Stimulated activated CD8-positive, alpha-beta memory T cell treated with anti-CD3 and anti-CD28 coated beads, Interleukin-2, amount 100 ng/mL, for 1 hour (primary cell): ENCODE measurements at places on chromosomes 16 and 17.

- DNase-seq = no peak
Measured at GRCh38 chr16:67249178-67250044, 632 bp downstream of the SLC9A5 start.

DNA sequence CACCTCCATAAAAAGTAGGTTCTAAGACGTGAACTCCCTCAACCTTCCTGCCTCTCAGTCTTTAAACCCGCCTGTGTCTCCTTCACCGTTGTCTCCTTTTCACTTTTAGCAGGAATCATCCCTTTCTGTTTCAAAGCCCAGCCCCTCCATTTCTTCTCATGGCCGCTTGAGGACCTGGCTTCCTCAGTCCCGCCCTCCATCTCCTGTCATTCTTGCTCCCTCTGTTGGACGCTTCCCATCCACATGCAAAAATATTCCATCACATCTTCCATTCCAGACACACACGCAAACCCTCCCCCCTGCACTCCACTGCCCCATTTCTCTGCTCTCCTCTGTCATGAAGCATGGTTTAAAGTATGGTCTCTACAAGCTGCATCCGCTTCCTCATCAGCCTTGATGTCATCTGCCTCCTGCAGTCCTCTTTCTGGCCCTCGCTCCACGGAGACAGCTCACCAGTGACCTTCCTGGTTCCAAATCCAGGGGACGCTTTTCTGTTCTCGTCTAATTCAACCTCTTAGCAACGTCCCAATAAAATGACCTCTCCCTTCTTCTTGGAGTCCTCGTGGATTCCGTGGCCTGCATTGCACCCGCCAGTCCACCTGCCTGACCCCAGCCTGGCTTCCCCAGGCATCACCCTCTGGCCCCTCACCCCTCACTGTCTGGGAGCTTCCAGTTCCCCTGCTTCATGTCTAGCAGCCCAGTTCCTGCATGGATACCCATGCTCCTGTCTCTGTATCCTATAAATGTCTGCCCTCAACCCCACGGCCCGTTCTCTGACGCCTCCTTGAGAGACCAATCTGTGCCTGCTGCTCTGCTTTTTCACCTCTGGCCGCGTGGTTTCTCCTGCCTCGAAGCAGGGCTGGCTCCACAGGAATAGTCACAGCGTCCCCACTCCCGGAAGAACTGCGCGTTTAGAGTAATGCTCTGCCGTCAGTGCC is 26.2 kb downstream of the ANKRD40 start:
- no peak for DNase-seq

- DNase-seq = no peak
Measured at GRCh38 chr16:593406-593805, 3.5 kb downstream of the RAB40C start.

DNA sequence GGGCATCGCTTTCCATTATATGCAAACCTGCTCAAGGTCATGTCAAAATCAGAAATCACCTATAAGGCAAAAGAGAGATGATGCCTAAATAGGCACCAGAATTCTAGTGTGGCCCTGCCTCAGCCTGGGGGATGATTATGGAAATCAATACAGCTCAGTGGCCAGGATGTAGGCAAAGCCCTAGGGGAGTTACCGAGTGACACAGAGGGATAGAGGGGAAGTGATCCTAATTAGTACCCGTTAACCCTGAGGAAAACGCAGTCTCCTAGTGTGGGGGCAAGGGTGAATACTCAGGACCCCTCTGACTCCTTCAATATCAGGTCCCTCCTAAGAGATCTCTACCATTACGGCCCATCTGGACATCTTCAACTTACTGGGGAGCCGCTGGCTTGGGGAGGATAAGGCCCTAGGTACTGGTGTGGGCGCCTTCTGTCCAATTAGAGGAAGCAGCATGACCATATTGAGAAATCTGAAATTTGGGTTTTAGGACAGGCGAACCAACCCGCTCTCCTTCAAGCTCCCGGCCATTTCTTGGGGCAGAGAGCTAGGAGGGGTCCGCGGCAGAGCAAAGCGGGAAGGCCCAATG is 725 bp downstream of the NT5C3B start:
- no peak for DNase-seq

DNA sequence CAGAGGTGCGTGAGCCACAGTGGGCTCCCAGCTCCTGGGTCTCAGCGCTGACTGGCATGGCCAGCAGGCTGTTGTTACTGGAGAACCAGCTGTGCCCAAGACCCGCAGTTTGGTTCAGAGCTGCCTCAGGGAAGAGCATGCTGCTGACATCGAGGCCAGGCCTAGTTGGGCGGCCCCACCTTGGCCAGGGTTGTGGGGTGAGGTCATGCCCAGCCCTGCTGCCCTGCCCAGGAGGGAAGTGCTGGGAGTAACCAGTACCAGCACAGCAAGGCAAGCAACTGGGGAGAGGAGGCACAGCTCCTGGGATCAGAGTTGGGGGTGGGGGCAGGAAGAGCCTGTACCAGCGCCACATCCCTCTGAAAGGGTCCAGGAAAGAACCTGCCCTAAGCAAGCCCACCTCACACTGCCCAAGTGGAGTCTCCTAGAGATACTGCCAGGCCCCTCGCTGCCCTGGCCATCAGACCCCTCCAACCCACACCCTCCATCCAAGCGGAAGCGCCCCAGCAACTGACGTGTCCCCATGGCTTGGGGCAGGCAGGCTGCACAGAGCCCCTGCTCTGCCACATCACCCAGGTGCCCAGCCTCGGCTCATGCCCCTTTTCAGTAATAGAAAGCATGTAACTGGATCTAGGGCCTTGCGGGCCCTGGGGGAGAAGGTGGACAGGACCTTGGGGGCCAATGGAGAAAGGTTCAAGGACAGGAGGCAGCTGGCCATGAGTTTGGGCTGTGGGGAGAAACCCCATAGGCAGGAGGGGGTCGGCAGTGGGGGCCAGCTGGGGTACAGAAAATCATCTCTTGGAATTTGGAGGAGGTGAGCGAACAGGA is 990 bp downstream of the DOK4 start:
- DNase-seq = no peak

- no peak for DNase-seq
Measured at GRCh38 chr17:81342269-81343070, 47.4 kb upstream of the SLC38A10 start.

DNA sequence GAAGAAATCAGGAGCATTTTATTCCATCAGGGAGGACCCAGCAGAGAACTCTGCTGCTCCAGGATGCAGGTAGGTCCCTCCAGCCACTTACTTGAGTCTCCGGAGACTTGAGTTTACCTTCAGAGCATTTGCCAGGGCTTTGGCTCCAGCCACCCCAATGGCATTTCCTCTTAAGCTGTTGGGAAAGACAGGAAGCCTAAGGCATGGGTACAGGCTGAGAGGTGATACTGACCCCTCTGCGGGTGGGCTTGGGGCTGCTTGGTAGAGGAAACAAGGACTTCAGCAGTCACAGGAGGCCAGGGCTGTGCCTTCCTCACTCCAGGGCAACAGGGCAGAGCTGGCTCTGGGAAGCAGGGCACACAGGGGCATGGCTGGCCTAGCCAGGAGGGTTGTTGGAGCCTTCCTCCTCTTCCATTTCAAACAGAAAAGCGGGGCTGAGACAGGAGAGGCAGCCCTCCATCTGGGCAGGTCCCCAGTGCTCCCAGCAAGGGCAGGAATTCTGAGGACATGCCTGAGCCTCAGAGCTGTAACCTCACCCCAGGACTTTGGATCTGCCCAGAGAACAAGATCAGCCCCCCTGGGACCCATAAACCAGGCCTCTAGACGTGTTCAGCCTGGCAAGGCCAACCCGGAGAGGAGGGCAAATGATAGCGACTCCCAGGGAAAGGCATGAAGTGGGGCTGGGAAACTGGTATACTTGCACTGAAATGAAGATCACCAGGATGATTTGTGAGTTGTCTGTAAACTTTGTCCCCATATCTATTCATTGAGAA is 34.4 kb downstream of the NLRC3 start:
- no peak for DNase-seq

DNA sequence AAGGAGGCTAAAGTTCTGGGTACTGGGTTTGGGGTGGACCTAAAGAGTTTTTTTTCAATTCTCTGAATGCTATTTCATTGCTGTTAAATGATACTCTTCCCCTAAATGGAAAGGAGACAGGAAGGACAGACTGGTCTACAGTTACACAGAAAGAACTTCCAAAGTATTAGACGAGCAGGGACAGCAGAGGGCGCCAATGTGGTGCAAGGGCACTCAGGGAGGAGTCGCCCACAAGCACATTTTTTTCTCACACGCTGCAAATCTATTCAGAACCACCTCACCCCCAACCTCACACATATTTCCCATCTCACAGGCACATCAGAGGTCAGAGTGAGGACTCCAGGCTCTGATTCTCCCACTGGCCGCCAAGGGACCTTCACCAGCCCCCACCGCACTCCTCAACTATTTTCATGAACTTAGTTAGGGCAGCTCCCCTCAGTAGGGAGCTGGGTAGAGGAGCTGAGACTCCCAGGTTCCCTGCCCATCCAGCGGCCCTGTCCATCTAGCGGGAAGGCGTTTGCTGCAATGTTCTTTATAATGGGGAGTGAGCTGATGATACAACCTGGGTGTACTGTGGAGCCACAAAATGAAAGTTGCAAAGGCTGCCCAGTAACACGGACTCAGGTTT is 6.8 kb upstream of the CA4 start:
- DNase-seq = peak; percentile 57

DNA sequence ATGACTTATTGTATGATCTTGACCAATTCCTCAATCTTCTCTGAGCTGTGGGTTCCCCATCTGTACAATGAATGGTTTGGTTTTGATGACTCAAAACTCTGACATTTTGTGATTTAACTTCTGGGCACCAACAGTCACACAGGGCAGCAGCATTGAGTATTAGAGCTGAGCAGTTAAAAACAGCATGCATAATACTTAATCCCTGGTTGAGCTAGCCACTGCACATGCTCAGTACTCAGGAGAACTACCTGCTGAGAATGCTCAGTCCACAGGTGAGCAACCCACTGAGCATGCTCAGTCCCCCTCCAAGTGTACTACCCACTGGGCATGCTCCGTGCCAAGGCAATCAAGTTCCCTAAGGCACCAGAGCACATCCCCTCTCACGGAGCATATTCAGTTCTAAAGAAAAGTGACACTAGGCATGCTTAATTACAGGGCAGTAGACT is 68.7 kb downstream of the AIPL1 start:
- no peak for DNase-seq

DNA sequence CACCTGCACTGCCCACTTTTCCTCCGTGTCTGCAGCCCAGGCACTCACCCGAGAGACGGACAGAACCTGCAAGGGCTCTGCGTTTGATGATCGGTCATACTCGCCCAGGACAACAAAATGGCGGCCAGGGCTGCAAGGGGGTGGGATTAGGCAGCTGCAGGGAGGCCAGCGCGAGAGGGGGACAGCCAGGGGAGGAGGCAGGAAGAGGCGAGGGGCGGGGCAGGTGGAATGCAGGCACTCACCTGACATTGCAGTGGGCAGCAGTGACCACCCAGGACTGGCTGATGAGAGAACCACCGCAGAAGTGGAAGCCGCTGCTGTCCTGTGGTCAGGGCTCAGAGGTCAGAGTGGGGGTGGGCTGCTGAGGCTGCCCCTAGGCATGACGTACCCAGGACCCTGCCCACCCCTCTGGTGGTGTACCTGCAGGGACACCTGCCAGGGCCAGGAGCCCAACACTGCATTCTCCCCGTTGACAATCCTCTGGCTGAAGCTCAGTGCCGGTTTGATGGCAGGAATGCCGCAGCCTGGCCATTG is 917 bp downstream of the CTRL start:
- no peak for DNase-seq

DNA sequence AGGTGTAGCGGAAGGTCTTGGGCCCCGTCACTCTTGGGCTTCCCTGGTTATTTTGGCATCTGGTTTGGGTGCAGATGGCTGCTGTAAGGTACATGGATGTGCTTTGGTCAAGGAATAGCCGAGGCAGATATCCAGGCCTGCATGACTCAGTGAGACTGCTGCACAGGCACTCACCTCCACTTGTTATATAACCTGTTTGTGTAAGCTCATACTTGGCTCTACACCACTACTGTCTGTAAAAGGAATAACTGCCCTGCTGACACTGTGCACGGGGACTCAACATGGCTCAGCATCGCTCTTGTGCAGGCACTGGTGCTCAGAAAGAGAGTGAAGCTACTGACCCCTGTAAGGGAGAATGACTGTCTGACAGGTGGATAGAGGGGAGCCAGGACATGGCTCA is 42.3 kb upstream of the ARL4D start:
- no peak for DNase-seq

DNA sequence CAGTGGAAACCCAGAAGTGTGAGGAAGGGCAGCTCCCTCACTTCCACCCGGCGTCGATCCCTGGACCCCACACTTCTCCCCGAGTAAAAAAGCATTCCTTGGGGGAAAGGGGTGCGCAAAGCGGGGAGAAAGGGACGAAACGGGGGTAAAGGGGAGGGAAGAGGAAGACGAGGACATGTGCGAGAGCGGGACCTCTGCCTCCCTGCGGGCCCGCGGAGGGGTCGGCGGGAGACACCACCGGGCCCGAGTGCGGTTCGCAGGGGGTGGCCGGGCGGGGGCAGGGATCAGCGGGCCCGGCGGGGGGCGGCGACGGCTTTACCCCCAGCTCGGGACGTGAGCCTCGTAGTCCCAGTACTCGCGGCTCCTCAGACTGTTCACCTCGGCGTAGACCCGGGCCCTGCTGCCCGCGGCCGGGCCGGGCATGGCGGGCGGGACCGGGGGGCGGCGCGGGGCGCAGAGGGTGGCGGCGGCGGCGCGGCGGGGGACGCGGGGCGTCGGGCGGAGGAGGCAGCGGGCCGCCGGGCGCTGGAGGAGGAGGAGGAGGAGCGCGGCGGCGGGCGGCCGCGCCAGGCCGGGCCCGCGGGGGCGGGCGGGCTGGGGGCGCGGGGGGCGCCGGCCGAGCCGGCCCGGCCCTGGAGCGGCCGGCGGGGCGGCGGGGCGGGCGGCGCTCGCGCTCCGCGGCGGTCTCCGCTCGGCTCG is 443 bp downstream of the CSNK2A2 start:
- DNase-seq = no peak

- DNase-seq = no peak
Measured at GRCh38 chr16:4370570-4371356, 885 bp upstream of the VASN start.

- no peak for DNase-seq
Measured at GRCh38 chr17:39325528-39326240, 75.7 kb downstream of the FBXL20 start.

DNA sequence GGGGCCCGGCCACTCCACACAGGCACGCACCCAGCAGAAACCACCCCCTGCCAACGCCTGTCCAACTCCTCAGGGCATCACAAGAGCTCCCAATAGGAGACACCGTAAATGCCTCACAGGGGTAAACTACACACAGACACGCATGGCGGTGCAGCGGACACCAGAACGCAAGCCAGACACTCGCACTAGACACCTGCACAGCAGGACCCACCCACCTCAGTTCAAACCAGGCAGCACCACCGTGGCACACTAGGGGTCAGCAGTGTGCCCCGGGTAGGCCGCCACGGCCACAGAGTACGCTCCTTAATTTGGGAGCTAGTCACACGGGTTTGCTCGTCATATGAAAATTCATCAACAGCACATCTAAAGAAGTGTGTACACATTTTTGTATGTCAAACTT is 3.4 kb downstream of the SLC38A10 start:
- peak; percentile 45 for DNase-seq

GRCh38 chr16:86597880-86598606 is 19.7 kb downstream of the FOXL1 start:
- no peak for DNase-seq

GRCh38 chr16:74652249-74652648 is 14.4 kb downstream of the RFWD3 start:
- no peak for DNase-seq
